IMR-90 (cell line): ENCODE measurements at places on chromosomes 2 and 18.

DNA sequence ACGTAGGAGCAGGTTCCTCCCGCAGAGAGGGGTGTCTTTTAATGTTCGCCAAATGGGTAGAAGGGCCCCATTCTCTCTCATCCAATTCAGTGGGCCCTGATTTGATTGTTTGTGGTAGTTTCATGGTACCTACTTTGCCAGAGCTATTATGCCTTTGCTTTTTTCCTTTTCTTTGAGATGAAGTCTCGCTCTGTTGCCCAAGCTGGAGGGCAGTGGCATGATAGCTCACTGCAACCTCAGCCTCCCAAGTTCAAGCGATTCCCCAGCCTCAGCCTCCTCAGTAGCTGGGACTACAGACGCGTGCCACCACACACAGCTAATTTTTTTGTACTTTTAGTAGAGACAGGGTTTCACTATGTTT is 59.7 kb downstream of the DDX1 start:
- DNase-seq: no peak
- H3K4me3 ChIP-seq: no peak overlapping the region
- H3K4me1 ChIP-seq: no peaks in the 10 kb centered on the region
- H3K36me3 ChIP-seq: no peaks in the 10 kb centered on the region
- H3K27ac ChIP-seq: no peak overlapping the region

- no peak overlapping the region for H3K4me3 ChIP-seq
- no peaks in the 10 kb centered on the region for H3K4me1 ChIP-seq
- H3K27me3 ChIP-seq: peaks cover 18% of the 10 kb centered on the region
Observed at GRCh38 chr2:54928719-54929118, 121.5 kb downstream of the RTN4 start.

- H3K4me1 ChIP-seq: no peaks in the 10 kb centered on the region
- H3K27me3 ChIP-seq: no peaks in the 10 kb centered on the region
- no peak for DNase-seq
- no peaks in the 10 kb centered on the region for H3K36me3 ChIP-seq
Observed at GRCh38 chr2:3073041-3073595, 304.5 kb downstream of the EIPR1 start.

- H3K4me1 ChIP-seq: peaks cover 7% of the 10 kb centered on the region; the same call in 1 of the 2 replicates
- H3K36me3 ChIP-seq: no peaks in the 10 kb centered on the region
- no peaks in the 10 kb centered on the region for H3K27me3 ChIP-seq
- no peak overlapping the region for H3K4me3 ChIP-seq
Observed at GRCh38 chr18:73945130-73945792, 202.4 kb downstream of the FBXO15 start.

- H3K36me3 ChIP-seq: no peaks in the 10 kb centered on the region
- DNase-seq: no peak
- no peaks in the 10 kb centered on the region for H3K27me3 ChIP-seq
- H3K27ac ChIP-seq: no peak overlapping the region
- H3K4me1 ChIP-seq: no peaks in the 10 kb centered on the region
Observed at GRCh38 chr2:16114836-16115235, 174.5 kb downstream of the MYCN start.

DNA sequence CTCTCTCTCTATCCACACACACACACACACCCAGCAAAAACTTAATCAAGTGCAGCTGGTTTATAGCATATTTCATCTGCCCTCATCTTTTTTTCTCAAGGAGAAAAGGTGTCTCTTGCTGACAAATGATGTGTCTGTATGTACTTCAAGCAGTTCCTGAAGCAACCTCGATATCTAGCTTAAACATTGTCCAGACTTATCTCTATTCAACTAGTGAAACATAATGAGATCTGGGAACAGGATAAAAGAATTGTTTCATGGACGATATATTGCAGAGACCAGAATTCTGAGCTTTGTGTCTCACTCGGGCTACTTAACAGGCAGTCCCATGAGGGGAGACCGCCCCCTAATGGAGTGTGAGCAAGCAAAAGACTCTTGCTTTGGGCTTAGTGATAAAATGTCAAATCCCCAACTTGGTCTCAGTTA is 929.2 kb upstream of the SOX11 start:
- no peaks in the 10 kb centered on the region for H3K36me3 ChIP-seq
- no peaks in the 10 kb centered on the region for H3K27me3 ChIP-seq
- no peak for DNase-seq
- no peak overlapping the region for H3K4me3 ChIP-seq
- no peak overlapping the region for H3K27ac ChIP-seq

DNA sequence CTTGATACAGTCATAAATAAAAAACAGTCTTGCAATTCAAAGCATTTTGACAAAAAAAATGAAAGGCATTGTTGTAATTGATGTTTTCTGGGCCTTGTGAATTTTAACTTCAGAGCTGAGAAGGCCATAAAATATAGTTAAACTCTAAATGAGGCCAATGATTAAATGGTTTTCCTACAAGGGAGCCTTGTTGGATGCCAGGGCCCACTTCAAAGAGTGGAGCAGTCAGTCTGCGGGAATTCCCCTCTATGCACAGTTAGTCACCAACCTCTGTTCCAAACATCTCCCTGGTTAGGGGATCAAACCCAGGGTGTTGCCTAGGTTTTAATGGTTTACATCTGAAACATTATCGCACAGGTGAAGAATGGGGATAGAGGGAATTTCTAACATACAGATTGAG is 143.4 kb downstream of the NCKAP5 start:
- peak; percentile 62 for DNase-seq
- H3K4me1 ChIP-seq: peaks cover 11% of the 10 kb centered on the region
- H3K36me3 ChIP-seq: no peaks in the 10 kb centered on the region

- H3K27ac ChIP-seq: no peak overlapping the region
- DNase-seq: no peak
- H3K27me3 ChIP-seq: peaks cover 3% of the 10 kb centered on the region; the same call in 1 of the 2 replicates
- H3K4me1 ChIP-seq: no peaks in the 10 kb centered on the region
- no peak overlapping the region for H3K4me3 ChIP-seq
Observed at GRCh38 chr2:241909769-241910168, 40.2 kb downstream of the RTP5 start.

- H3K4me3 ChIP-seq: no peak overlapping the region
- no peak for DNase-seq
- no peaks in the 10 kb centered on the region for H3K27me3 ChIP-seq
Observed at GRCh38 chr18:63686871-63687270, 15.9 kb upstream of the SERPINB11 start.

DNA sequence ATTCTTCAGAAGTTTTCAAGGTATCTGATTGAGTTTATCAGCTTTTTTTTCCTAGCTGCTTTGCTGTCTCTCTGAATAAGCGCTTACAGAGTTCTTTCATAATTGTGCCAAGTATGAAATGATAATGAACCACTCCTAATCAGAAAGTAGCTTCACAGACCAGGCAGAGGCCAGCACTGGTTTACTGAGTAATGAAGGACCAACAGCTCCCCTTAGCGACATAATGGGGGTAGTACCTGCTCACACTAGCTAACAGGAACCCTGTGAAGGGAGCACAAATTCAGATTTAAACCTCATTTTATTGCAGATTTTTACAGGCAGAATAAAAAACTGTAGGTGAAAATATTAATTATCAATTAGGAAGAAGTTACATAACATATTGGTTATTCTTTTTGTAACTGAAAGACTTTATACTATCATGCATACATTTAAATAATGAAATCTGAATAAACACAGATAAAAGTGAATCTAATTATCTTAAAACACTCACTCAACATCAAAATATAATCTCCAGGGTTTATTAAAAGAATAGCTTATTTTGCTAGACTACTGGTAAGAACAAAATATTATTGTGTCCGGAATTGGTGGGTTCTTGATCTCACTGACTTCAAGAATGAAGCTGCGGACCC is 53.7 kb upstream of the LRRC30 start:
- no peaks in the 10 kb centered on the region; the same call in 1 of the 2 replicates for H3K4me1 ChIP-seq
- no peak overlapping the region for H3K27ac ChIP-seq
- H3K27me3 ChIP-seq: no peaks in the 10 kb centered on the region; the same call in 1 of the 2 replicates

DNA sequence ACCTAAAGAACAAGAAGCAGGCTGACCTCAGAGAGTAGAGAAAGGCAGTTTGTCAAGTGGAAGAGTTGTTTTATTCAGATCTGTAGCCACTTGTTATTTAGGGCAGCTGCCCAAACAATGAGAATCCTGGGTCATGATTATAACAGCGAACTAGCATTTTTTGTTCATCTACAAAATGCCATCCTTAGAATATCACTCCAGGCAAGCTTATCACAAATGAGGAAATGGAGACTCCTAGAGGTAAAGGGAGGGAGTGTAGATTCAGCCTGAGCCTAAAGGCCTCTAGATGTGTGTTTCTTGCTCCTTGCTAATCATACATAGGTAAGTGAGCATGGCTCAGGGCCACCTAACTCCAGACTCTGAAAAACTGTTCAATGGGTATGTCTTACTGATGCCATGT is 126.1 kb downstream of the HNMT start:
- H3K36me3 ChIP-seq: no peaks in the 10 kb centered on the region
- H3K4me3 ChIP-seq: no peak overlapping the region
- H3K27ac ChIP-seq: no peak overlapping the region
